ENCODE measurements at places on chromosomes 12 and 14.

DNA sequence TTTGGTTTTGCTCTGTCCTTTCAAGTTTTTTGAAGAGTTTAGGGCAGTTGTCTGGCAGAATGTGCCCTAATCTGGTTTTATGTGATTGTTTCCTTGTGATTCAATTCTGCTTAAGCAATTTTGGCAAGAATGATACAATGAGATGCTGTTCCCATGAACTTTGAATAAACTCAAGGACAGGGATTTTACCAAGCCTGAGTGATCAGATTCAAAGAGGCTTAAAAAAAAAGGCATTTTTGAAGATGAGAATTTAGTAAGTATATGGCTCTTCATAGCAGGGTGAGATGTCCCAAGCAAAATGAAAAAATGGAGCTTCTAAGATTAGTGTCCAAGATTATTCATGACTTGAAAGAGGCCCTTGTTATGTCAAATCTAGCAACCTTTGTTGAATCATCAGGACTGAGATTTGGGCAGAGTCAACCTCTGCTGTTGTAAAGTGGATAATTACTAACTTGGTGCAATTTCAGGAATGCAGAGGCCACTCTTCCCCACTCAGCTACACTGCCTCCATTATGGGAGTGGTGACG, 180.6 kb upstream of the NUDT4 start:
- DNase-seq = no peak

DNA sequence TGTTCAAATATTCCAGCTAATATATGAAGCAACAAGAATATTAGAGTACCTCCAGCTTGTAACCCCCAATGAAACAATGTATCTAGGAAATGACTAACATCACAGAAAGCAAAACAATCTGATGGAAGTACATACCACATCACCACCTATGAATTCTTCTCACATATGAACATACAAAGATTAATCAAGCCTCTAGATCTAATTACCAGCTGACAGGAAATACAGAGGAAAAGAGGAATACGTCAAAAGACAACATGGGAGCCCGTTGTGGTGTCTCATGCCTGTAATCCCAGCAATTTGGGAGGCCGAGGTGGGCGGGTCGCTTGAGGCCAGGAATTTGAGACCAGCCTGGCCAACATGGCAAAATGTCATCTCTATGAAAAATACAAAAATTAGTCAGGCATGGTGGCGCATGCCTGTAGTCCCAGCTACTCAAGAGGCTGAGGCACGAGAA, 7.5 kb downstream of the NEDD8 start:
- no peak for DNase-seq

- no peak for DNase-seq
Observed at GRCh38 chr14:29148221-29148620, 381.6 kb downstream of the FOXG1 start.

DNA sequence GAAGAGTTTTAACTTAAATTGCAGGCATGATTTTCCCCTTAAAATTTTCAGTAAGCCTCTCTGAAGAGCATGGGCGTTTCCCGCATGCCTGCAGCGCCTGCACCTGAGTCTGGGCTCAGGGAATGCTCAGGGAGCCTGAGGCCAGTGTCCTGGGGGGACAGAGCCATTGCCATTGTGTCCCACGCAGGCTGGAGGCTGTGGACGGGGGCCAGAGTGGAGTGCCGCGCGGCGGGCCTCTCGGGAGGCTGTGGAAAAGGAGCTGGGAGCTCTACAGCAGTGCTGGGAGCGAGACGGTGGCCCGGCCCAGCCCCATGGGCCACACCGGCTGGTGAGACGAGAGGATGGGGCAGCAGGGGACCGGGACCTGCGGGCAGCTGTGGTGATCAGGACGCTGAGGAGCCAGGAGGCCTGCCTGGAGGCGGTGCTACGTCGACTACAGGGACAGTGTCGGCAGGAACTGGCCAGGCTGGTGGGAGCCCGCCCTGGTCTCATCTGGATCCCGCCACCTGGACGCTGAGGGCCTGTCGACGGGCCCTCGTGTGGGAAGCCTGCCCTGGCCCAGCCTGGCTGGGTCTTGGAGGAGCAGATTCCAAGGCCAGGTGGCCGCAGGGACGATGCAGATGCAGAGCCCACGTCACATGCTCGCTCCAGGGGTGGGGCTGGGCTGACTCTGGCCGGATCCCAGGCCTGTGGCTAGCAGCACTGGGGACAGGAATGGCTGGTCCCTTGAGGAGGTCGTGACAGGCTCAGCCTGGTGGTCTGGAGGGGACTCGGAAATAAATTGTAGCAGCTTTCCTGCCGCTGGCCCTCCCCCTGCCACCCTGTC, 7.6 kb downstream of the TEDC1 start:
- DNase-seq = no peak

DNA sequence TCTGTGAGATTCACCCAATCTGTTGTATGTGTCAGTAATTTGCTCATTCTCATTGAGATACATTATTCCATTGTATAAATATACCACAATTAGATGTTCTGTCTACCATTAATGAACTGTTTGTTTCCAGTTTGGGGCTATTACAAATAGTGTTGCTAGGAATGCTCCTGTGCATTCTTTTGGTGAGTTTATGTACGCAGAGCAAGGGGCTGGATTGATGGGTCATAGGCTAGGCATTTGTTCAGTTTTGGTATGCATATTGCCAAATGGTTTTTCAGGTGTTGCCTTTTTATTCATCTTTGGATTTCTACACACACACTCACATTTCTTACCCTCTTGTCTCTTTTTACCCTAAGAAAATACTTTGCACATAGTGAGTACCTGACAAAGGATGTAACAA, 93.4 kb downstream of the GPATCH2L start:
- DNase-seq = no peak

GRCh38 chr14:54629183-54629582, 62.3 kb downstream of the SAMD4A start:
- DNase-seq = no peak

DNA sequence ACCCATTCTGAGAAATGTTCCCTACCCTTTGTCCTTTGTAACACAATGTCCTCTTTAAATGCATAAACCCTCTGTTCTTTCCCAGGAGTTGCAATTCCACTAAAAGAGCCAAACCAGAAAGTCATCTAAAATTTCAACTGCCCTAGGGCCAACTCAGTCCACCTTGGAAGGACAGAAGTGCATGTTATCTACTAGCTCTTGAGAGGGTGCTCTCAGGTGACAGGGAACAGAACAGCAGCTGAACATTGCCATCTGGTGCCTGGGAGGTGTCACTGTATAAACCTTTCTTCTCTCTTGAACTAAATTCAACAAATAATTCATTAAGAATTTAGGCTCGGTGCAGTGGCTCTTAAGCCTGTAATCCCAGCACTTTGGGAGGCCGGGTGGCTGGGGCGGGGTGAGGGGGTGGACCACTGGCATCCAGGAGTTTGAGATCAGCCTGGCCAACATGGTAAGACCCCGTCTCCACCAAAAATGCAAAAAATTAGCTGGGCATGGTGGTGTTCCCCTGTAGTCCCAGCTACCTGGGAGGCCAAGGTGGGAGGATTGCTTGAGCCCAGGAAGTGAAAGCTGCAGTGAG, 10.3 kb upstream of the FERMT2 start:
- DNase-seq = no peak

DNA sequence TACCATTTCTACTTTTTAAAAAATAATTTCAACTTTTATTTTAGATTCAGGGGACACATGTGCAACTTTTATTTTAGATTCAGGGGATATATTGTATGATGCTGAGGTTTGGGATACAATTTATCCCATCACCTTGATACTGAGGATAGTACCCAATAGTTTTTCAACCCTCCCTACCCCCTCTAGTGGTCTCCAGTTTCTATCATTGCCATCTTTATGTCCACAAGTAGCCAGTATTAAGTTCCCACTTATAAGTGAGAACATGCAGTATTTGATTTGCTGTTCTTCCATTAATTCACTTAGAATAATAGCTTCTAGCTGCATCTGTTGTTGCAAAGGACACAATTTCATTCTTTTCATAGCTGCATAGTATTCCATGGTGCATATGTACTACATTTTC, 162.5 kb downstream of the ANKS1B start:
- DNase-seq = no peak

DNA sequence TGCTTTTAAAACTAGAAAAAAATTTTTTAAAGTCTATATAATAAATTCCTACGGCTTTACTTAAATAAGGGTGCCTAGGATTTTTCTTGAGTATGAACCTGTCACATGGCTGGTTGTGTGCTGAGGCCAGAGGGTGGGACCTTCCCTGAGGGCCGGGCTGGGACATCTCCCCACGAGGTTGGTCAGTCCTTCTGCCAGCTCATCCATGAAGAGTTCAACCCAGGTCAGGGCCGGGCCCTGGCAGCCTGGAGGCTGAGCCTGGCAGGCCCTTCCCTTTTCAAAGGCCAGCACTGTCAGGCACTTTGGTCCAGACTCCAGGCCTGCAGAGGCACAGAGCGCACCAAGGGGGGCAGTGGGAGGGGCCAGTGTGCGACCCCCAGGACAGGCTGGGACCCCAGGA, 31.7 kb downstream of the TNFAIP2 start:
- no peak for DNase-seq

DNA sequence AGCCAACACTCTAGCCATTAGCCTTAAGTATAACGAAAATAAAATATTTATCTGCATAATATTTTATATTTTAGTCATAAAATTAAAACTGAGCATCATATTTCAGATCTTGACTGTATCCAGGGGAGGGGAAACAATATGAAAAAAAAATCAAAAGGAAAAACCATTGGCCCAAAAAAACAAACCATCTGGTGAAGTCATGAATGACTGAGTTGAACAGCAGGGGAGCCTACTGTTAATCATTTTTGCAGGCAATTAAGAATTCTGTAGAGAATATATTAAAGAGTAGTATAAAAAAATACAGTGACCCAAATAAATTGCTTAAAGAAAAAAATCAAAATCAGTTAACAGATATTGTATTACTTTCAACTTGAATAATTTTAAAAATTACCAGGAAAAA, 224.8 kb downstream of the C12orf50 start:
- no peak for DNase-seq

DNA sequence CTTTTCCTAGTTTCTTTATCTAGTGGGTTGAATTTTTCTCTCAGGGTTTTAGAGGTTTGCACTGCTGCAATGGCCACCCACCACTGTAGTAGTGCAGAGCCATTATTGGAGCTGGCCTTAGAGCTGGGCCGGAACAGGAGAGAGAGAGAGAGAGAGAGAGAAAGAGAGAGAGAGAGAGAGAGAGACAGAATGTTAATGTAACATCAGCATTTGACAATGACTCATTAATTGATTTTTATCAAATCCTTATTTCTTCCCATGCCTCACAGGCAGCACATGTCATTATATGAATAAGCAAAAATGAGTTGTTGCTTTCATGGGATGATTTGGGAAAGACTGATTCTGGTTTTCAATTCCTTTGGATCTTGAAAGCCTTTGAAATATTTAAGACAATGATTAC, 76.3 kb upstream of the PPP4R3A start:
- no peak for DNase-seq

DNA sequence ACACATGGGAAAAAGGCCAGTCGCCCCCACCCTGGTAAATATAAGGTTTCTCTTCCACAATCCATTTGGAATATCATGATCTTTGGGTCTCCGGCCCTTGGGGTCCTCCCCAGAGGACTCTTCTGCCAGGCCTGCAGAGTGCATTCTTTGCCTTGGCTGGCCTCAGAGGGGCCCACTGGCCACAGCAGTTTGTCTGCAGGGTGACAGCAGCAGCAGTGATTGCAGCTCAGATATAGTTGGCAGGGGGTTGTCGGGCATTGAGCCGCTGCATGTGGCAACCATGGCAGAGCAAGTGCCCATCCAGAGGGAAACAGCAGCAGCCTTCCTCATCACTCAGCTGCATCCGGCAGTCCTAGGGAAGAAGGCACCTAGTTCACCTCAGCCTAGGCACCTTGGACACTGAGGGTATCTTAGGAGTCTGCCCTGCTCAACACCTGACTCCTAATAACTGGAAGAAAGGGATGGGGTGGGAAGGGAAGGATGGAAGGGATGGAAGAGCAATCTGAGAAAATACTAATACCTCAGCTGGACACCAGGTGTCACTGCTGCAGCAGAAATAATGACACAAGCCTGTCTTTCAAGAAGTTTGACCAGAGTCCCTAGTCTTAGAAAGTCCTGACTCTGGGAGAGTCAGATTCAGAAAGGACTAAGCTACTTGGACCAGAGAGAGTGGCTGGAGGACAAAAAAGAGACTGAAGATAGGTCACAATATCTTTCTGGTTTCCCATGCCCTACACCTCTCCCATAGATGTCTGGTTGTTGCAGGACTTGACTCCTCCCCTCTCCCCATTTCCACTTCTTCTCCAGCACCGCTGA, 8.9 kb downstream of the AJUBA start:
- DNase-seq = no peak

Data from activated CD4-positive, alpha-beta T cell treated with anti-CD3 and anti-CD28 coated beads, Interleukin-2, amount 50 U/mL, for 24 hours (primary cell).